Cortex of kidney (tissue), 1 donor: ENCODE measurements at places on chromosomes 16 and 17.

- no peak for DNase-seq
These were observed 1.8 kb downstream of the PRSS22 start for GRCh38 chr16:2856061-2856670.

DNA sequence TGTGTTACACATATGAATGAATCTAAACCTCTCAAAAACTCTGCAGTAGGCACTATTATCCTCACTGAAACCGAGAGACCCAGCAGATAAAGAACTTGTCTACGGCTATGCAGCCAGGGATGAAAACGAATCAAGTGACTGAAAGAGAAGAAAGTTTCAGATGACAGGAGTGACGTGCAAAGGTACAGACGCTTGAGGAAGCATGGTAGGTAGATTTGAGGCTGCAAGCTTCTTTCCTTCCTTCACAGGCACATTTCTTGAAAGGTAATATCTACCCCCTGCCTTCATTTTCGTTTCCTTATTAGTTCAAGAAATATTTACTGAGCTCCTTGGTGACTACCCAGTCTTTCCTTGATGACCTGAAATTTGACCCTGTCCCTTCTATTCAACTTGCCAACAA lies 211.5 kb upstream of the AXIN2 start:
- no peak for DNase-seq

GRCh38 chr16:85783441-85783840 lies 15.9 kb downstream of the EMC8 start:
- DNase-seq, result no peak

DNA sequence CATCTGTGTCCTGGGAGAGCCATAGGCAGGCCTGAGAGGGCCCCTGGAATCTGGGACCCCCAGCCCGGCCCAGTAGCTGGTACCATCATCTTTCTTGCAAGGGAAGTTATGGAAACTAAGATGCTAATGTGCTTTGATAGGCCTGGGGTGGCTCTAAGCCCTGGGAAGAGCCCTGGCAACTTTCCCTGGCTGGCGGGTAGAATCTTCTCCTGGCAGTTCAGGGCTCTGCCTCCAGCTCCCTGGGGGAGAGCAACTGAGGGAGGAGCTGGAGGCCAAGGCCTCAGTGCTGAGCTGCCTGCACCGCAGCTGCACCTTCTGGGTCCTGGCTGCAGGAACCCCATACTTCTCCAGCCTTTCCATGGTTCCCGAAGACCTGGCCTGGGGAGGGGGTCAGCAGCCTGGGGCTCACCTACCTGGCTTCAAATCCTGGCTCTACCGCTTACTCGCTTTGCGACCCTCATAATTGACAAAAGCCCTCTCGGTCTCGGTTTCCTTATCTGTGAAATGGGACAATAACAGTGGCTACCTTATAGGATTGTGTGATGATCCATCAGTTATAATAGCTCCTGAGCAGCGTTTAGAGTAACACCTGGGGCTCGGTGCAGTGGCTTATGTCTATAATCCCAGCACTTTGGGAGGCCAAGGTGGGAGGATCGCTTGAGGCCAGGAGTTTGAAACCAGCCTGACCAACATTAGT lies 333.7 kb downstream of the SEC14L1 start:
- DNase-seq, result no peak

- no peak for DNase-seq
These were observed 404.9 kb upstream of the EEF2KMT start for GRCh38 chr16:5502467-5502869.

GRCh38 chr16:86296256-86296655 lies 214.1 kb upstream of the FOXF1 start:
- DNase-seq, result no peak

DNA sequence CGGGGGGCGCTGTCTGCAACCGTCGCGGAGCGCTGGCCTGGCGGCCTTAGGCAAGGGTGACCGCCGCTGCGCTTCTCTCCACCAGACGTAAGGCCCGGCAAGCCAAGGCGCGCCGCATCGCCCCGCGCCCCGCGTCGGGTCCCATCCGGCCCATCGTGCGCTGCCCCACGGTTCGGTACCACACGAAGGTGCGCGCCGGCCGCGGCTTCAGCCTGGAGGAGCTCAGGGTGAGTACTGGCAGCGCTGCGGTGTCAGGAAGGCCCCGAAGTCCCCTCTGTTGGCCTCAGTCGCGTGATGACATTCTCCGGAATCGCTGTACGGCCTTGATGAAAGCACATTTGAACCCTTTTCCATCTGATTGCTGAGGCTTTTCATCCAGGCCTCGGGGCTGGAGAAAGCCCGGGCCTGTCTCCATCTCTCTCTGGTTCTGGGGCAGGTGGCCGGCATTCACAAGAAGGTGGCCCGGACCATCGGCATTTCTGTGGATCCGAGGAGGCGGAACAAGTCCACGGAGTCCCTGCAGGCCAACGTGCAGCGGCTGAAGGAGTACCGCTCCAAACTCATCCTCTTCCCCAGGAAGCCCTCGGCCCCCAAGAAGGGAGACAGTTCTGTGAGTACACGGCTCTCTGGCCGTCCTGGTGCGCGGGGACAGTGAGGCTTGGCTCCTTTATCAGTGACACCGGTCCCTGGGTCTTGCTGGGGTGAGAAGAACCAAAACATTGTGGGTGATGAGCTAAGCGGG lies 831 bp downstream of the RPL13 start:
- DNase-seq, result no peak

DNA sequence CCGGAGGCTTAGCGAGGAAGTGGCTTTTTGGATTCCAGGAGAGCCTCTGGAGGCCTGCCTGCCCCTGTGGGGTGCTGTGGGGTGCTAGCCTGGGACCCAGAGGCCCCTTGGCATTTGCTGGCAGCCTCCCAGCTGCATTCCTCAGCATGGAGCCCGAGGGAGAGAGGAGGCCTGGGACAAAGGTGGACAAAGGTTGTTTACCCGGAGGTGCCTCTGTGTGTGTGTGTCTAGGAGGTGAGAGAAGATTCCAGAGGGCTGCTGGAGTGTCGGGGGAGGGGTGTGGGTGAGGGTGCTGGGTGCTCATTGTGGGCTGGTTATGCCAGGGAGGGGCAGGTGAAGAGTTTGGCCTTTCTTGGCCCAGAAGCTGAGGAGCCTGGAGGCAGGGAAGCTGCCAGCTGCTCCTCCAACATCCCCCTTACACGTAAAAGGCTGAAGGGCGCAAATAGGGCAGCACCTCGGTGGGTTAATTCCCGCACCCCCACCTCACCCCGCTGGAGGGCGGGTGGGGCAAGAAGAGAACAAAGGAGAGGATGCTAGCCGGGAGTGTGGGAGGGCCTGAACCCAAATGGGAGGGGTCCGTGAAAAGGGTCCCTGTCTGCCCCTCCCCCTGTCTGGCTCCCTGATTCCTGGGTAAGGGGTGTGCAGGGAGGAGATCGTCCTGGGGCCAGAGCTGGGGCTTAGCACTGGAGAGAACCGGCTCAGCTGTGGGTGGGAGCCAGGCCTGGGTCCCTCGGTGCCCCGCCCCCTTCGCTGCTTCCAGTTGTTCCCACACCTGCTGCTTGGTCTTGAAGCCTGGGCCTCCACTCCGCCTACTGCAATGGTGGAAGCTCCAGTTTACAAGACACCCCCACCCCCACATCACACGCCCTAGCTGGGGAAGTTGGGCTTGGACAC lies 9.9 kb downstream of the HEXIM2 start:
- DNase-seq, result no peak

- no peak for DNase-seq
These were observed 5.9 kb downstream of the BAIAP2 start for GRCh38 chr17:81040791-81041337.

DNA sequence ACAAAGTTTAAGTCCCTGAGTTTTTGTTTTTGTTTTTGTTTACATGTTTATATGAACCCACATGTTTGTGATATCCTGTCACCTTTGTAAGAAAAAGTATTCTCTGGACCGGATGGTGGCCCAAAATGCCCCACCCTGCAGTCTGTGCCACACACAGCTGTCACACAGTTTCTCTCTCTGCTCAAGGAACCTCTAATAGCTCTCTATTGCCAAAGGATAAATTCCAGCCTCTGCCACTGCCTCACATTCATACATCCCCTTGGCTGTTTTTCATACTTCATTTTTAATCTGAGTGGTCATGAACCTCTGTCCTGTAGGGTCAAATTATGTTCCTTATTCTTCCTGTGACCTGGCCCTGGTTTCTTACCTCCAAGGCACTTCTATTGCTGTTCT lies 520.3 kb upstream of the CDH5 start:
- DNase-seq, result no peak

GRCh38 chr17:48543854-48544348 lies 1.0 kb downstream of the HOXB2 start:
- no peak for DNase-seq

DNA sequence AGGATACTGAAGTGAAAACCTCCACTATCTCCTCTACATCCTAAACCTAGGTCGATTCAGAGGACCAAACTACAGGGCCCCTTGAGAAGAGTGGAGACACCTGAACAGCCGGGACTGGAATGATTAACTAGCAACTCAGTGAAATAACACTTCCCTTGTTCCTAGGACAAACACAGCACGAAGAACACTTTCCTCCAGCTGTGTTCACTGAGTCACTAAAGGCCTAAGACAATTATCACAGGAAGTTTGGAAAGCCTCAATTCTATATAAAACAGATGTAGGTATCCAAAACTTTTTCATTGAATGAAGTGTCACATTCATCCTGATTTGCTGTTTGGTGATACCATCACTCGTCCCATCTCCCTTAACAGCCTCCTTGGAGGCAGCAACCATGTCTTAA lies 15.5 kb upstream of the CUEDC1 start:
- no peak for DNase-seq

DNA sequence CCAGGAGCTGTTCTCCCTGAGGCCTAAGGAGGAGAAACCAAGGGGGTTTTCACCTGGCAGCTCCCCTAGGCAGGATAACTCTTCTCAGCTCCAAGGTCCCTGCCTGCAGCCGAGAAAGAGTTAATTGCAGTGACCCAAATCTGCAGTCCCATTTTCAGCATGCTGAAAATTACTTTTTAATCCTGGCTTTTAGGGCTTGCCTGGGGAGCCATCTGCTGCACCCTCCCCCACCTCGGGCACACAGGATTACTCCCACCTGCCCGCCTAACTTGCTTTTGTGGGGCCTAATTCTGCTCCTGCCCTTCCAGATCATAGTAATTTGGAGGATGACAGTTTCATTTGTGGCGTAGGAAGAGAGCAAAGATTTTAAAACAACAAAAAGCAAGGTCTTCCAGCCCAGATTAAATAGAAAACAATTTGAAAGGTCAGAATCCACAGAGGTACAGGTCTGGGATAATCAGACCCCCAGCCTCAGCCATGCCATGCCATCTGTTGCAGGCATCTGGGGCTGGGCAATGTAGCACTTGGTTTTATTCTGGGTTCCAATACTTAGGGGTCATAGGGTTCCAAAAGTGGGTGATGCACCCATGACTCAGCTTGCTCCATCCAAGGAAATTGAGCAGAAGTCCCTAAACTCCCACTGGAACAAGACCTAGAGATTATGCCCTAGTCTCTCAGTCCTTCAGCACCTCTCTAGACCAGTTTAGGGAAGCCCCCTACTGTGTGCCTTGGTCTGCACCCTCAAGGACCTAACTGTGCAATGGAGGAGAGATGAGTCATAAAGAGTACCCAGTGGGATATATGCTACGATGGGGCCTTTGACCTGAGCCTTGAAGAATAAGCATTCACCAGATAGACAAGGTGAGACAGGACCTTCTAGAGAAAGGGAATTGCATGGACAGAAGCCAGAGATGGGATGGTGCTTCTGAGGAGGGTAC lies 64.5 kb upstream of the NLK start:
- no peak for DNase-seq

GRCh38 chr17:74937064-74938051 lies 1.7 kb downstream of the OTOP3 start:
- DNase-seq, result no peak

DNA sequence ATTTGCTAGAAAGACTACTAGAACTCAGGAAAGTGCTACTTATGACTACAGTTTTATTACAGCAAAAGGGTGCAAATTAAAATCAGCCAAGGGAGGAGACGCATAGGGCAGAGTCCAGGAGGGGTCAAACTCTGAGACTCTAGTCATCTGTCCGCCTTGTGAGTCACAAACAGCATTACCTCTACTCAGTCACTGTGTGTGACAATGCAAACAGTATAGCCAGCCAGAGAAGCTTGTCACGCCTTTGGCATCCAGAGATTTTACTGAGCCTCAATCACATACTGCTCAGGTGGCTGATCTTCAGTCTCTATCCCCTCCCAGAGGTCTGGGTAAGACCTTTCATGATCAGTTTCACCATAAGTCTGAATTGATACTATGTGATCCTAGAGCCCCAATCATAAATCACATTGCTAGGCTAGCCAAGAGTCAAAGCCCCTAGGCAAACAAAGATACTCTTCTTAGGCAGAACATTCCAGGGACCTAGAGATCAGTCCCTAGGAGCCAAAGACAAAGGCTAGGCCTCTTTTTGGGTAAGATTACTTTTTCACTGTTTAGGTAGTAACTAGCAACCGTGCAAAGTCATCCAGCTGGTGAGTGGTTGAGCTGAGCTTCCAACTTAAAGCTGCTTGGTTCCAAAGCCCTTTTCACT lies 48.8 kb upstream of the CLEC19A start:
- no peak for DNase-seq

DNA sequence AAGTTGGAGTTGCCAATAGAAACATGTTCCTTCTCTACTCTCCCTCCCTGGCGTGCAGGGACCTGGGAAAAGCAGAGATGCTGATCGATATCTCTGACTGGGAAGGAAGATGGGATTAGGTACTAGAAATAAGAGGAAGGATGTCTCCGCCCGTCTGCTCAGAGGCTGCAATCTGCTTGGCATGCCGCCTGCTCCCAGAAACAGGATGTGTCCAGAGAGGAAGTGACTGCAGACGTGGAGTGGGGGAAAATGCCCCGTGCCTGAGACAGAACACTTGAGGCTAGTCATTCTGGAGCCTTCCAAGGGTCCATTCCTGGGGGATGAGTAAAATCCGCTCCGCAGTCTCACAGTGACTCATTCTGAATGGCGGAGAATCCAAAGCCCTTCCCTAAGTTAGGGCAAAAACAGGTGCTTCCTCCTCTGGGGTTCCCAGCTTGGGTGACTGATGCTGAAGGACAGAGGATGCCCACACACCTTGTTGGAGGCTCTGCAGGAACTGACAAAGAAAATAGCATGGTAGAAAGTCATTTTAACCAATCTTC lies 45.0 kb upstream of the SMURF2 start:
- no peak for DNase-seq

DNA sequence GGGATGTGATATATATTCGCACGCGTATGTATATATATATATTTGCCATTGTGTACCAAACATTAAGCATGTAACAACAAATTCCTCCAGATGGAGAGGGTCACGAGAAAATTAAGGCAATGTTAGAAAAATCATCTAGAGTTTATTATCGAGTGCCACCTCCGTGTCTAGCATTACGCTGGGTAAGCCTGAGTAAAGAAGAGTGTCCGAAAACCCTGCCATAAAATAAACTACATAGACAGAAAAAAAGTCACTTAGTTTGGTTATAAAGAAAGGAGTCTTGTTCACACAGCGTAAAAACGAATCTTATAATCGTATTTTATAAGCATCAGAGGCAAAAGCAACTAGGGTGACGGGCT lies 644 bp upstream of the RHOT1 start:
- no peak for DNase-seq

- peak; percentile 50 for DNase-seq
These were observed 805 bp upstream of the ORAI3 start for GRCh38 chr16:30947859-30948666.

- no peak for DNase-seq
These were observed 32.0 kb downstream of the PIMREG start for GRCh38 chr17:6476076-6476809.

GRCh38 chr17:15507896-15508295 lies 40.5 kb upstream of the CDRT4 start:
- no peak for DNase-seq

GRCh38 chr17:41594363-41594915 lies 7.7 kb upstream of the KRT14 start:
- no peak for DNase-seq
